ENCODE measurements at places on chromosomes 6 and 20.
A peak's percentile ranks its signal among the peaks of the same experiment; 100 is the strongest.

- no peak for DNase-seq
Observed at GRCh38 chr6:168206661-168207274, 112.8 kb downstream of the DACT2 start.

- no peak for DNase-seq
Observed at GRCh38 chr6:106247293-106247692, 78.3 kb downstream of the ATG5 start.

- DNase-seq, result no peak
Observed at GRCh38 chr6:109447878-109448555, 7.5 kb downstream of the SMPD2 start.

DNA sequence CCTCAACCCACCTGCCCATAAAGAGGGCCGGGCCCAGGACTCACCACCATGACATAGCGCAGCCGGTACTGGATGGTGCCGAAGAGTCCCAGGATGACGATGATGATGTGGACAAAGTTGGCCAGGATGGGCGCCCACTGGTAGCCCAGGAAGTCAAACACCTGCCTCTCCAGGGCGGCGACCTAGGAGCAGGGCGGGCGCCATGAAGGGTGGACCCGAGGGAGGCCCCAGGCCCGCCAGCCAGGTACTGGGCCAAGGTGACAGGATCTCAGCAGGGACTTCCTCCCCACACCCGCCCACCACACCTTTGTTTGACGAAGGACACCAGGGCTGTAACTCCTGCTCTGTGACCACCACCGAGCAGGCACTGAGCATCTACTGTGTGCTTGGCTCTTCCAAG is 4.4 kb downstream of the NKAIN4 start:
- no peak for DNase-seq

- DNase-seq, result peak; percentile 41
Observed at GRCh38 chr6:36679043-36679833, 724 bp downstream of the CDKN1A start.

- DNase-seq, result no peak
Observed at GRCh38 chr6:7769702-7770101, 43.8 kb downstream of the BMP6 start.

DNA sequence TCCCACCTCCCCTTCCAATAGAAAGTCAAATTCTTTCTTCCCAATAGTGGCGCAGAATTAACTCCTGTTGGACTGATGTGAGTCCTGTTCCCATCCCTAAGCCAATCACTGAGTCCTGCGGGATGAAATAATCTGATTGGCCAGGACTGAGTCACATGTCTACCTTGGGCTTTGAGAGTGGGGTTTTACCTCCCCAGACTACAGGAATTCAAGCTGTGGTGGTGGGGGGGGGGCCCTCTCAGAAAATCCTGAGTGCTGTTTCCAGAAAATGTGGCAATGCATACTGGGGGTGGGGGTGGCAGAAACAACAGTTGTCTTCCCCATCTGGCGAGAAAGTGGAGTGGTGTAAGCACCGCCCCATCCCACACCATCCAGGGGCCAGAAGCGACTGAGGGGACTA is 65.7 kb downstream of the CTCFL start:
- no peak for DNase-seq

- DNase-seq, result no peak
Observed at GRCh38 chr6:76683985-76684384, 611.5 kb upstream of the IMPG1 start.

DNA sequence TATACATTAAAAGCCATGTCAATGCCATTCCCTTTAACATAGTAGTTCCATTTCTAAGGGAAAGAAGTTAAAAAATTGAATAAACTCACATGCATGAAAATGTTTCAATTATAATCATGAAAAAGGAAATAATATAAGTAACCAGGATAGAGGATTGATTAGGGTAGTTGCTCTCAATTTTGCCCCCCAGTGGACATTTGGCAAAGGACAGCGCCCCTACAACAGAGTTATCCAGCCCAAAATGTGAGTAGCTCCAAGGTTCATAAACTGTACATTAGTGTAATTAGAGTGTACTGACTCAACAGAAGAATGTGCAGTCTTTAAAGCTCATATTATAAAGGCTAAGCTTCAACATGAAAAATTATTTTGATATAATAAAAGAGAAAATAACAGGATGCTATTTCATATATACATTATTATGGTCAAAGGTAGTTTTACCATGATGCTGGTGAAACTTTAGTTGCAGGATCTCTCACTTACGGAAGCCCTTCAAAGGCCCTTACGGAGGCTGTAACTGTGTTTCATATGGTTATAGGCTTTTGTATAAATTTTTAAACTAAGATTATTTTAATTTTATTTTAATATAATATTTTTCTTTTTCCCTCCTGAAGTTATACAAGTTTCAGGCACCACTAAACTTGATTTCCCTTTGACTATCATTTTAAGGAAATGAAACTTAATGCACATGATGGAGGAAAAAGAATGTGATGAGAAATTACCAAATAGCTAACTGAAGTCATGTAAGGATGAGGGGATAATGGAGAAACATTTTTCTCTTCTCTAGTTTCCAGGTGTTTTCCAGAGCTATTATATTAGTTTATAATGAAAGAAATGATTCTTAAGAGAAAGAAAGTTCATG is 403.6 kb downstream of the PLCB1 start:
- DNase-seq, result peak; percentile 4

DNA sequence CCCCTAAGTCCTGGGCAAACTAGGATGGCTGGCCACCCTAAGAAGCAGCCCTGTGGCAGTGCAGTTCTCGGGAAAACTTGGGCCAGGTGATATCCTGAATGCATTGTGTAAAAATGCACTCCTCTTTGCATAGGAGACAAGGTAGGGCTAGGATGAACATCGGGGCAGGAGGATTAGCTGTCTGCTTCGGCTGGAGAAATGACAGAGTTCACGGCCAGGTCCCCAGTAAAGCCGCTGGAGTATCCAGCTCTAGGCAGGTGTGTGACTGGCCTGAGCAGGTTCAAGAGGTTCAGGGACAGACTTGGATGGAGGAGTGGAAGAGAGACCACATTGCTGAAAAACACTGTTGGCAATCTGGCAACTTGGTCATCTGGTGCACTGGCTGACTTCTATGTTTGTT is 26.4 kb downstream of the DTD1 start:
- DNase-seq, result no peak

GRCh38 chr6:149877659-149878058 is 13.5 kb upstream of the LRP11 start:
- no peak for DNase-seq

GRCh38 chr20:29878281-29878741 is 1379.2 kb upstream of the DEFB115 start:
- no peak for DNase-seq

All from CD4-positive, alpha-beta T cell treated with Interleukin-21 for 1 hour (primary cell).